ENCODE measurements at places on chromosomes 5 and 9. TPM values are rescaled to one million over a fixed set of nuclear protein-coding genes. Genes with fewer than 3 reads are reported as not detected.

The POLR3G gene
- 2.3 TPM for total RNA-seq

DNA sequence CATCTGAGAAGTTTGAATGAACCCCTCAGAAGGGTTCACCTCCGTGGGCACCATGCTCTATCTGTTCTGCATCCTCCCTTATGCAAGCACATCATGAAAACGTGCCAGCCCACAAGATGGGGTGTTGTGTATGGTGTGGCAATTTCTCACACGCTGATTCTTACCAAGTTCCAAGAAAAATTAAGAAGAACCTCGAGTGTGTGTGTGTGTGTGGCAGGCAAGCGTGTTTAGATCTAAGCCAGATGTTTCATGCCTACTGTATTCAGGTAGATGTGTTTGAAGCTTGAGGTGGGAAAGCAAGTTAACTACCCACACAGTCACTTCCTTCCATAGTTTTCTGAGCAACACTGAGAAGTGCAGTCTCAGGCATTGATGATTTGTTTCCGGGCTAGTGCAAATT is 77.7 kb upstream of the GNA14 start:
- no peak for DNase-seq

- peak; percentile 83 for DNase-seq
These were observed 821 bp downstream of the CTNNA1 start for GRCh38 chr5:138753794-138754698.

- no peak for DNase-seq
These were observed 38.1 kb downstream of the INSYN2B start for GRCh38 chr5:169942181-169942580.
